Stimulated activated CD4-positive, alpha-beta T cell treated with anti-CD3 and anti-CD28 coated beads, Interleukin-12 subunit alpha, Interleukin-12 subunit beta, amount 100 ng/mL, for 4 hours (primary cell): ENCODE measurements at places on chromosomes 16 and 17.
A peak's percentile ranks its signal among the peaks of the same experiment; 100 is the strongest.

DNA sequence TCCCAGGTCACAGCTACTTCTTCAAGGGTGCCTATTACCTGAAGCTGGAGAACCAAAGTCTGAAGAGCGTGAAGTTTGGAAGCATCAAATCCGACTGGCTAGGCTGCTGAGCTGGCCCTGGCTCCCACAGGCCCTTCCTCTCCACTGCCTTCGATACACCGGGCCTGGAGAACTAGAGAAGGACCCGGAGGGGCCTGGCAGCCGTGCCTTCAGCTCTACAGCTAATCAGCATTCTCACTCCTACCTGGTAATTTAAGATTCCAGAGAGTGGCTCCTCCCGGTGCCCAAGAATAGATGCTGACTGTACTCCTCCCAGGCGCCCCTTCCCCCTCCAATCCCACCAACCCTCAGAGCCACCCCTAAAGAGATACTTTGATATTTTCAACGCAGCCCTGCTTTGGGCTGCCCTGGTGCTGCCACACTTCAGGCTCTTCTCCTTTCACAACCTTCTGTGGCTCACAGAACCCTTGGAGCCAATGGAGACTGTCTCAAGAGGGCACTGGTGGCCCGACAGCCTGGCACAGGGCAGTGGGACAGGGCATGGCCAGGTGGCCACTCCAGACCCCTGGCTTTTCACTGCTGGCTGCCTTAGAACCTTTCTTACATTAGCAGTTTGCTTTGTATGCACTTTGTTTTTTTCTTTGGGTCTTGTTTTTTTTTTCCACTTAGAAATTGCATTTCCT, 3.4 kb upstream of the LPCAT2 start:
- no peak for DNase-seq

DNA sequence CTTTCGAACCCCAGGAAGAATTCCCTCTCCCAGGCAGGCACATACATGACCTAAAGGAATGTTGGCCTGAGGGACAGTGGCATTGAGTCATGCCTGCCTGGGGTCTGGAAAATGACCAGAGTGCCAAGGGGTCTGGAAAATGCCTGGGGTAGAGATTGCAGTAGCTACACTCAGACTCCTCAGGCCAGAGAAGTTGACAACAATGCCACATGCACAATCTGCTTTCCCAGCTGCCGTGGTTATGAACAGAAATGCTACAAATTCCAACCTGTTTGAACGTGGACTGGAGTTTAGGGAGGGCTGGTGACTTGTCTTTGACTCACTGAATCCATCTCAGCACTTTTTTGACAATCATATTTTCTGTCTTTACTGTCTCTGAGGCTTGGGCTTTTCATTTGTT, 250.0 kb downstream of the ABCC12 start:
- no peak for DNase-seq

DNA sequence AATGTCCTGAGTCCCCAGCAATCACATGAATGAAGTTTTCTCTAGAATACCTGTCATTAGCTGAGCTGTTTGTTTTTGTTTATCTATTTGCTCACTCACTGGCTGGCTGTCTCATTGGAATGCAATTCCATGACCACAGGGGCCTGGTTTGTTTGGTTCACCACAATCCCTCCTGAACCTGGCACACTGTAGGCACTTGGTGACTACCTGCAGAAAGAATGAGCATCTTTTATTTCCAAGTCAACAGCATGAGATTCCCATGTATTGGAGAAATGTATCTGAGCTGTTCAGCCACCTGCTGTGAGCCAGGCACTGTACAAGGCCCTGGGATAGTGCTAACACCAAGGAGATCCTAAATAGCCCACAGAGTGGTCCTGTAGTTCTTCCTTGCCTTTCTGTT, 345.1 kb downstream of the XYLT1 start:
- DNase-seq: no peak

DNA sequence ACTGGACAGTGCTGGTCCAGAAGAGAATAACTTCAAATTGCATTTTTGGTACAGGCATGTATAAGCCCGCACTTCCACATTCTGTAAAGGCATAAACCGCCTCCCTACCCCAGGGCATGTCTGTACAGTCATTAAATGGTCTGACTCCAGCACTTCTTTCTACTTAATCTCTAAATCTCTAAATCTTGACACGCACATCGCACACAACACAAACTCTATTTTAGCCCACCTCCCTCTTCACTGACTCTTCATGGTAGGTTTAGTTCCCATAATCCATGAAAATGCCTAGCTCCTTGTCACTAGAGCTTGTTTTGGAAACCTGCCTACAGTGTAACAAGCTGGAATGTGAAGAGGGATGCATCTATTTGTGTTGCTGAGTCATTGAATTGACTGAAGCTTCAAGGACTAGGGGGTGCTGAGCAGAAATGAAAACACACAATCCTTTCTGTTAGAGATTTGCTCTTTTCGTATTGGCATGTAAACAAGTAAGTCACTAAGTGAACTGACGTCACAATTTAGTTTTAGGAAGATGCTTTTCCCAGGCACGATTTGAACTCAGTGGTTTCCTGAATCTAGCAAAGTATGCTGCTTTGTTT, 1.6 kb upstream of the DUSP14 start:
- no peak for DNase-seq

DNA sequence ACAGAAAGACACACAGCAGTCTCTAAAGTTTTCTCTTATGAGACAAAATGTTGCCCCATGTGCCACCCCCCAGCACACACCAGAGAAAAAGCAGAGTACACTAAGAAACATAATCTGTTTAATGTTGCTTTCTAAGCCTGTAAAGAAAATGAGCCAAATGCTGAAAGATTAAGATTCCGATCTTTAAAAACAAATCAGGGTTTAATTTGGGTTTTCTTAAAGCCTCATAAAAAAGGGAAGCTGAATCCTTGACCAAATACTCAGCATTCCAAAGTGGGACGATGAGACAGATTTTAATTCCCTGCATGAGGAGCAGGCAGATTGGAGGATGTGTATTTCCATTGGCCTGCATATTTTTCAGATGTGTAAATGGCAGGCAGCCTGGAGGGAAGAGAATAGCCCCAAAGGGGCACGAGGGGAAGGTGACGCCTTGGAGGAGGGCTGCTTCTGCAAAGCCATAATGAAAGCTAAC, 118.4 kb downstream of the COPRS start:
- DNase-seq: no peak

GRCh38 chr17:59892251-59892923, 356 bp downstream of the TUBD1 start:
- no peak for DNase-seq

- no peak for DNase-seq
Observed at GRCh38 chr17:40597156-40597555, 31.9 kb upstream of the CCR7 start.

DNA sequence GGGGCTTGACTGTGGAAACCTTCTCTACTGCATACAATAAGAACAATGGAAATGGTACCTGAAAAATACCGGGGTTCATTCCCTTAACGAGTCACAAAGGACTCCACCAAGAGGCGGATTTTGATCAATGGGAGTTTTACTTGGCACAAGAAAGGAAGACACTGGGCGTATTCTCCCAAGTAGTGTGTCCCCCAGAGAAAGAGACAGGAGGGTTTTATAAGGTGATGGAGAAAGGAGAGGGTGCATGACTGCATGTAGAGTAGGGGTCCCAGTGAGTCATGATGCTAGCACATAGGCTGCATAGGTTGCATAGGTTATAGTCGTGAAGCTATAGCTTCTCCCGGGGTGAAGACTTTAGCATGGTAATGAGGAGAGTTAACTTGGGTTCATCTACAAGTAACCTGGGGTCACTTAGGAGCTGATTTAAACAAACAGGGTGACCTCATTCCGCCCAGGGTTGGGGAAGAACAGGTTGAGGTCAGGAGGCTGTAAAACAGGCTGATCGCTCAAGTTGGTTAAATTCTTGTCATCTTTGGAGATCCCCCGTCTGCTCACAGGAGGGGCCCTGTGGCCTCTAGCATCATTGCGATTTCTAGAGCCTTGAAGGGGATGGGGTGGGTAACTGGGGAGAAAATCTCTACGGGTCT, 1.5 kb downstream of the MPV17L start:
- no peak for DNase-seq

DNA sequence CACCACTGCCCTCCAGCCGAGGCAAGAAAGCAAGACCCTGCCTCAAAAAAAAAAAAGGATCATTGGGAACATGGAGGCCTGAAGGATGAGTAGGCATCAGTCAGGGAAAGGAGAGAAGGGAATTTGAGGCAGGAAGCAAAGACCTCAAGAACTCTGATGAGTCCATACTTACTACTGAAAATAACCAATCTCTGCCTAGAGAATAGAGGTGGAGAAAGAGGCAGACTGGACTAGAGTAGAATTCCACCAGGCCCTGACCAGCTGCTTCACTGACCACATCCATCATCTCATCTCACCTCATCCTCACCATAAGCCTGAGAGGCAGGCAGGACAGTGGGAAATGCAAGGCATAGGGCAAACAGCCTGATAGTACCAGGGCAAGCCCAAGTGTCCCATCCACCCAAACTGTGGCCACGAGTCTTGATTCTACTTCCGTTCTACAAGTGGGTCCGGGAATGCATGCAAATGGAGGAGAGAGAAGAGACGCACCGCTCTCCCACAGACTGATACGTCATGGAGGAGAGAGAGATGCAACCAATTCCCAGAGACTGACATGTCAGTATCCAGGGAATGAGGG, 17.1 kb downstream of the ANKRD11 start:
- no peak for DNase-seq

- no peak for DNase-seq
Observed at GRCh38 chr17:52276381-52277008, 118.0 kb upstream of the CA10 start.

DNA sequence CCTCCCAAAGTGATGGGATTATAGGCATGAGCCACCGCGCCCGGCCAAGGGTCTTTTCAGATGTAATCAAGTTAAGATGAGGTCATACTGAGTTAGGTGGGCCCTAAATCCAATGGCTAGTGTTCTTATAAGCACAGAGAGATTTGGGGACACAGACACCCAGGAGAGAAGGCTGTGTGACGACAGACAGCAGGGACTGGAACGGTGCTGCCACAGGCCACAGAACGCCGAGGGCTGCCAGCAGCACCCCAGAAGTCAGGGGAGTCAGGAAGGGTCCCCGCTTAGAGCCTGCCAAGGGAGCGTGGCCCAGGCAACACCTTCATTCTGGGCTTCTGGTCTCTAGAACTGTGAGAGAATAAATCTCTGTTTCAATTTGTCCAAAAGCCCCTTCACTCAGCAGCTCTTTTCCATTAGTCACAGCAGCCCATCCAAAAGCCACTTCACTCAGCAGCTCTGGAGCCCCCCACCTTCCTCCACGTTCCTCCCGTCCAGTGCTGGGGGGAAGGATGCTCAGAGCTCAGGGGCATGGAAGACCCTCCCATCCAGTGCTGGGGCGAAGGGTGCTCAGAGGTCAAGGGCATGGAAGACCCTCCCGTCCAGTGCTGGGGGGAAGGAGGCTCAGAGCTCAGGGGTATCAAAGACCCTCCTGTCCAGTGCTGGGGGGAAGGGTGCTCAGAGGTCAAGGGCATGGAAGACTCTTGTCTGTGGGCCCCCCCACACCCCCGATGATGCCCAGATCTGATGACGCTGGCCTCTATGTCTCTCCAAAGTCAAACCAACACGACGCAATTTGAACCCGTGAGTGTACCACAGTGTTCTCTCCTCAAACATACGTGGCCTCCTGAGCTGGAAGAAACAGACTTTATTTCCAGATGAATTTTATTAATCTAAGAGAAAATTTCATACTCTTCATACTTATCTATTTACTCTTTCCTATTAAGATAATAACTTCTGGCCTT, 11.9 kb downstream of the RAB40B start:
- DNase-seq: no peak

GRCh38 chr16:65932350-65933072, 434.0 kb upstream of the CDH5 start:
- no peak for DNase-seq

- DNase-seq: no peak
Observed at GRCh38 chr17:55687037-55687436, 35.6 kb downstream of the TMEM100 start.

GRCh38 chr17:82193520-82194220, 19.0 kb downstream of the CCDC57 start:
- DNase-seq: no peak

DNA sequence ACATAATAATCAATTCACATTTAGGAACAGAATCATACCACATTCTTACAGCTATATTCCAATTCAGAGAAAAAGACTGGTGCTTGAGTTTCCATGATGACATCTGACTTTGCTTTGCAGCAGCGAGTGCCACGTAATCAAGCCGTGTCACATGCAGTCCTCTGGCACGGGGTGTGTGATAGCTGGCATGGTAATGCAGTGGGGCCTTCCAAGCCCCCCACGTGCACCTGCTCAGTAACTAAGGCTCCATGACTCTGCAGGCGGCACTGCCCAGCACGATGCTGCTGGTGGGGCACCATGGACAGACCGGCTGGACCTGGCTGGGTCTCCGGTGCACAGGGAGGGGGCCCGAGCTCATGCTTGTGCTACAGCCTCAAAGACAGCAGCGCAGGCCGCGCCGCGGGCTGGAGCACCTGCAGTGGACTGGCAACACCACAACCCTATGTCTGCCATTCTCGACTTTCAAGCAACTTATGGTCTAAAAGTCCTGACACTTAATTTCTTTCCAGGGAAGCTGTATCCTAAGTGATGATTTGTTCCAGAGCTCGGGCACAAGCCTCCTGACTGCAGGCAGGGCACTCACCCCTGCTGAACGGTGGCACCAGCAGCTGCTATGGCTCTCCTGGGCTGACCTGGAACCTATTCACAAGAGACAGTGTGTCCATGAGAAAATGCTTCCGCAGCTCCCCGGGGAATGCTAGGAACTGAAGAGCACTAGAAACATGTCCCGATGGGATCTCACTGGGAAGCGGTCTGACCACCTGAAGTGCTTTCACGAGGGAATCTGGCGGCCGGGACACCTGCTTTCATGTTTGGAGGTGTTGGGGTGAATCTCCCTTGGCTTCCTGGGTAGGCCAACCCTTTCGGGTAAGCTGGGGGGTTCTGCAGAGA, 99.5 kb upstream of the DNAH17 start:
- no peak for DNase-seq

GRCh38 chr16:85390511-85391174, 222.5 kb upstream of the GSE1 start:
- DNase-seq: no peak

- peak; percentile 65 for DNase-seq
Observed at GRCh38 chr17:48804936-48805411, 12.1 kb downstream of the TTLL6 start.
